Progenitor cell of endocrine pancreas (in vitro differentiated cells): ENCODE measurements at places on chromosomes 4 and X. TPM values are rescaled to one million over a fixed set of nuclear protein-coding genes. Genes with fewer than 3 reads are reported as not detected.

- no peaks in the 10 kb centered on the region for H3K27me3 ChIP-seq
- H3K36me3 ChIP-seq = no peaks in the 10 kb centered on the region
- DNase-seq = no peak
- H3K4me1 ChIP-seq = peaks cover 13% of the 10 kb centered on the region
- no peak overlapping the region for H3K4me3 ChIP-seq
Measured at GRCh38 chr4:33650036-33650435, 2594.3 kb downstream of the ARAP2 start.

The NPNT gene
- total RNA-seq = 6.5 and 7.6 TPM in 2 replicates

DNA sequence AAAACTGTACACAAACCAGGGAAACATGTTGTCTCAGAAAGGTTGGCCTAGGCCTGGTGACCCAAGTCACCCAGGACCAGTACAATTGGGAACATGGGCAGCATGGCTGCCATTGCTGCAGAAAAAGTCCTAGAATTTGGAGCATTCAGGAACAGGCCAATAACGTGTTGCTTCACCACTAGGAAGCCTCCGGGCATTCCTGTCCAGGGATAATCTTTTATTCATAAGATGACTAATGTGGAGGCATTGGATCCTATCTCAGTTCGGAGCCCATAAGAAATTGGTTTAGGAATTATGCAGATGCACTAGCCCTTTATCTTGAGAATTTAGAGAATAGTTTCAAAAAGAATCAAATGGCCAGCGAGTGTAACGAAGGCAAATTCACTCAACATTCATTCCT is 242.8 kb upstream of the NDST4 start:
- no peak overlapping the region for H3K4me3 ChIP-seq
- H3K27me3 ChIP-seq = no peaks in the 10 kb centered on the region
- peak overlapping the region; percentile 33 for H3K27ac ChIP-seq

The HMGB3 gene
- 252 and 257 TPM in 2 replicates for total RNA-seq

GRCh38 chr4:25308306-25308705 is 4.3 kb upstream of the ZCCHC4 start:
- H3K36me3 ChIP-seq = no peaks in the 10 kb centered on the region
- no peak overlapping the region for H3K27ac ChIP-seq
- DNase-seq = no peak
- no peaks in the 10 kb centered on the region for H3K27me3 ChIP-seq
- H3K4me1 ChIP-seq = peaks cover 4% of the 10 kb centered on the region

DNA sequence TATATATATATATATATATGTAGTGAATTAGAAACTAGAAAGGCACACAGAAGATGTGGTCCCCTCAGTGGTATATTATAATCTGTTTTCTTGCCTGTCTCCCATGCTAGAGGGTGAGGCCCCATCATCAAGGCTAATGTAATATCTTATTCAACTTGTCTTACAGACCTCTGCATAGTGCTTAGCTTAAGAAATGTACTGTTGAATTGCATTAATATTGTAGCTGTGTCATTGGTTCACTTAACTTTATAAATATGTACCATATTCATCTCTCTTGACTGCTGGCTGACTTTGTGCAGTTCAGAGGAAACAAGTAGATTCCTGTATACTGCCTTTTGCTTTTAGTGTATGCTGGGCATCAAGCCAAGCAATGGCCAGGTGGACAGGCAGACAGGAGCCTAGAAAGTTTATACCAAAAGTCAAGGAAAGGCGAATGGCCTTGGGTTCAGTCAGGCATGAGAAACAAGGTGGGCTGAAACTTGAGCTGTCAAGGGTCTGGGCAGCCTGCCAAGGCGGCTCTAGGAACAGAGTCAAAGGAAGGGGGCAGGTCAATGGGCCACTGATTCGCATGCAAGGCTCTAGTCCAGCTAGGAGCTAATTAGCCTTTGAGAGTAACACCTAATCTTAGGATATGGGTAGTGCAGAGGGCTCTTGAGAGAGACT is 78.8 kb upstream of the LEF1 start:
- no peak overlapping the region for H3K27ac ChIP-seq
- H3K4me3 ChIP-seq = no peak overlapping the region
- no peaks in the 10 kb centered on the region for H3K4me1 ChIP-seq
- DNase-seq = no peak
- peaks cover 2% of the 10 kb centered on the region for H3K36me3 ChIP-seq

- no peak overlapping the region for H3K27ac ChIP-seq
- H3K4me3 ChIP-seq = no peak overlapping the region
- DNase-seq = no peak
- no peaks in the 10 kb centered on the region for H3K4me1 ChIP-seq
Measured at GRCh38 chrX:140815868-140816267, 106.3 kb downstream of the LINC00632 start.

DNA sequence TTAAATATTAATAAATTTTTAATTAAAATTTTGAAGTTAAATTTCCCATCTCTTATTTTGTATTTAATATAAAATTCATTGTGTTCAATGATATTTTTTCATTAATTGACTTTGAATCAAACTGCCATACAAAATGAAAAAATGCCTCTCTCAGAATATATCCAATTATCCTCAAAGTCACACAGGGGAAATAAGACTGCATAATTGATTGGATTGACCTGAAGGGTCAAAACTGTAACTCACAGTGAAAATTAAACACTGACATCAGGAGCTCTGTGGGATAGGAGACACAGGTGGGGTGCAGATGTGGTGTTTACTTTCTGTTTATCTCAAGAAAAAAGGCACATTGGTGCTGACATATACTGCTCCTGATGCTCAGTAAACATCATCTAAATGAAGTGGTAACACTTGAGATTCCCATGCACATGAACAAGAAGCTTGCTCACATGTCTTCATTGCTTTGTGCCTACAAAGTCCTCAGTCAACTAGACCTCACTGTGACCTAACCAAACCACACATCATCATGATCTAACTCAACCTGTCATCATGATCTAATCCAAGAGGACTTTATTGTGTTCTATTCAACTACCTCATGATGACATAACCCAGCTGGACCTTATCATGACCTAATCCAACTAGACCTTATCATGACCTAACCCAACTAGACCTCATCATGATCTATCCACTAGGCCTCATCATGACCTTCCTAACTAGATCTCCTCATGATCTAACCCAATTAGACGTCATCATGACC is 83.7 kb downstream of the DHRSX start:
- DNase-seq = no peak
- no peaks in the 10 kb centered on the region for H3K4me1 ChIP-seq
- H3K4me3 ChIP-seq = no peak overlapping the region

The PCDH11X gene
- total RNA-seq = 1.0 and 2.5 TPM in 2 replicates

GRCh38 chrX:115560978-115561604 is at the start of gene PLS3:
Gene PLS3, plus strand, starts transcription at chrX:115561174. Its CDS starts 49,077 bp downstream, at chrX:115610251.
- peak; percentile 70 for DNase-seq
- H3K27ac ChIP-seq = peak within 1 kb of the TSS; percentile 99
- H3K27me3 ChIP-seq = no peaks in the 10 kb centered on the region
- H3K36me3 ChIP-seq = peaks cover 2% of the 10 kb centered on the region

GRCh38 chrX:31112226-31112999 is 40.6 kb upstream of the FTHL17 start:
- no peaks in the 10 kb centered on the region for H3K4me1 ChIP-seq
- no peak overlapping the region for H3K4me3 ChIP-seq
- H3K36me3 ChIP-seq = no peaks in the 10 kb centered on the region

The SUPT20HL2 gene
- total RNA-seq = not detected in 2 replicates

DNA sequence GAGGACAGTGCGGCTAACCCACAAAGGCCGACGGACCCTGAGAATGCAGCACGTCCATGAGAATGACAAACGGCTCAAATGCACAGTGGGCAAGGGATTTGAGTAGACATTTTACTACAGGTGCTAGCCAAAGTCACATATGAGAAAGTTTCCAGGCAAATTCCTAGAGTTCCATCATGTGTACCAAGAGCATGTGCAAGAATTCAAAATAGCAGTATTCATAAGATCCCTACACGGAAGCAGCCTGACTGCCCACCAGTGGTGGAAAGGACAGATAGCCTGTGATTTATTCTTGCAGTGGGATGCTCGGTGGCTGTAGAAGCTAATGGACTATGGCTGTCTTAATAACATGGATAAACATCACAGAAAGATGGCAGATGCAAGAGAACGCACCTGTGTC is 68.0 kb downstream of the RGS12 start:
- peaks cover 15% of the 10 kb centered on the region for H3K36me3 ChIP-seq
- DNase-seq = no peak
- no peaks in the 10 kb centered on the region for H3K4me1 ChIP-seq
